ENCODE measurements at places on chromosomes 12 and 14.

- DNase-seq: no peak
Observed at GRCh38 chr14:103522649-103523574, at the start of gene CKB. Gene CKB (minus strand): TSS chr14:103522830. CDS start chr14:103522493, 337 bp downstream.

DNA sequence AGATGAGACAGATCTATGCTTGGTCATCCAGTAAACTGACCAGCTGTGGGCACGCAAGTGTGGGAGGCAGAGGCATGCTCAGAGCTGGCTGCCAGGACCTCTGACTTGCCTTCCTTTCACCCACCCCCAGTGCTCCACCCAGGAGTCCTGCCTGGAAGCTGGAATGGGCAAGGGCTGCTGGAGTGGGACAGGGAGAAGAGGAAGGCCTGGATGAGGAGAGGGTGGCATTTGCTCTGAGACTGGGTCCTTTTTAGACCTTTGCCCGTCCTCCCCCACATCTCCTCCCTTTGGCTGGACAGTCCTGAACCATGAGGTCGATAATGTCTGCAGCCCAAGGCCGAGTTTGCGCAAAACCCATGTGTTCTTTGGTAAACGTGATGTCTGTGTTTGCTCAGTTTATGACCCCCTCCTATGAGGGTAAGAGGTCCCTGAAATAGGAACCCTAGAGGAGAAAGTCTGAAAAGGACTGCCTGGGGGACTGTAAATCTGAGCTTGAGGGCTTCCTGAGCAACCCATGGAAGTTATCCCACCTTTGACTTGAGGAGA lies 3.8 kb upstream of the INHBE start:
- no peak for DNase-seq

- DNase-seq: no peak
Observed at GRCh38 chr12:79378496-79378895, 312.3 kb downstream of the PAWR start.

DNA sequence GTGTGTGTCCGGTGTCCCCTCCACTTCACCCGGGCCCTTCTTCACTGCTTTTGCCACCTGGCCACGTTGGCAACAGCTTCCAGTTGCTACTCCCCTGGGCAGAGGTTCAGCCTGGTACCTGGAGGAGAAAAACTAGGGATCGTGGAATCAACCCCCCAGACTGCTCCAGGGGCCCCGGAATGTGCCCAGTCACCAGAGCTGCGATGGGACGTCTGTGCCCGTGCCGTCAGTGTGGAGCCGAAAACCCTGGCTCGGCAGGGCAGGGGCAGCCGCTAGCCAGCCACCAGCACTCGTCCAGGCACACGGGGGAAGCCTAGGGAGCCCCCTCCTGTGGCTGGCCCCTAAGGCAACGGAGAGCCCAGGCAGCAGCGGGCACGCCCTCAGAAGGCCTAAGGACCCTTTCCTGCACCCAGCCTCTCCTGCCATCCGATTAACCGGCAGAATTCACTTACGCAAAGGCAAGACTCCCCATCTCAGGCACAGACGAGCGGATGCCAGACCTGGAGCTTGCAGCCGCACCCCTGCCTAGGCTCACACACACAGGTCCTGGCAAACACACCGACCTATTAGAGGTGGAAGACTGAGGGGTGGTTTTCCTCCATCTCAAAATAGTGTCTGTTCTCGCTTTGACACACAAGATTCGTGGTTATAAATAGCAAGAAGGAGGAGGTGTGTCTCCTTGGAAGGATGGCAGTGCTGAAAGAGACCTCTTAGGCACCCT lies 62.6 kb downstream of the FBXL14 start:
- DNase-seq: peak; percentile 57

GRCh38 chr14:64721391-64721791 lies 17.2 kb downstream of the PLEKHG3 start:
- no peak for DNase-seq

DNA sequence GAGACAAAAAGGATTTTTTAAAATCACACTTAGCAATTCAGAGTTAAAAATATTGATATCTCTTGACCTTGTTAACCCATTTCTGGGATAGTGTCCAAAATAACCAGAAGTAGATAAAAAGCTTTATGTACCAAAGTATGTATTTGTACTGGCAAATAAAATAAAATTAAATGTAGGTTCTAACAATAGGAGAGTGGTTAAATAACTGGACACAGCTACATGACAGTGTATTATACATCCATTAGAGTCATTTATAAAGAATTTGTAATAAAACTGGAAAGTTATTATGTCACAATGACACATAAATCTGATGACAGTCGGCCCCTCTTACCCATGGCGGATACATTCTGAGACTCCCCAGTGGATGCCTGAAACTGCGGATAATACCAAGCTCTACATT lies 34.0 kb downstream of the BMAL2 start:
- no peak for DNase-seq

- no peak for DNase-seq
Observed at GRCh38 chr12:133233006-133233405, 2.7 kb downstream of the ANHX start.

GRCh38 chr12:116610971-116611541 lies 51.9 kb downstream of the MAP1LC3B2 start:
- DNase-seq: no peak

- no peak for DNase-seq
Observed at GRCh38 chr14:101224356-101225156, 321.0 kb upstream of the RTL1 start.

Measured in GM12878 (cell line).